ENCODE measurements at places on chromosomes 16 and 17. TPM values are rescaled to one million over a fixed set of nuclear protein-coding genes. Genes with fewer than 3 reads are reported as not detected.

DNA sequence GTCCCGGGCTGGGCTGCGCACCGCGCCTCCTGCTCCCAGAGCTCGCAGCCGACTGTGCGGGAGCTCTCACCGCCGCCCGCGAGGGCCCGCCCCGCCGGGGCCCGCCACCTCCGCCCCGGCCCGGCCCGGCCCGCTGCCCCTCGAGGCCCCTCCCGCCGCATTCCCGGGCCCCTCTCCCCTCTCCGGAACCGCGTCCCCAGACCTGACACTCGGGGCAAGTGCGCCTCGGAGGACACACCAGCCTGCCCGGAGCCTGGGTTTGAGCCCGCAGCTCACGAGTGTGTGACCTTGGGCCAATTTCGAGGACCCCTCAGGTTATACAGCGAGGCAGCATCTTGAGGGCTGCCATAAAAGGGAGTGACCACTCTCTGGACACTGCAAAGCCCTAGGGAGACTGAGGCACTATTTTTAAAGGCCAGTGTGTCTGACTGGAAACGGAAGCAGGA lies 2.0 kb upstream of the GRIN2C start:
- no peak for DNase-seq

- no peak for DNase-seq
These were observed 46.3 kb upstream of the DHX40 start for GRCh38 chr17:59519132-59519531.

The NUDT7 gene
- 1.2 TPM for total RNA-seq

DNA sequence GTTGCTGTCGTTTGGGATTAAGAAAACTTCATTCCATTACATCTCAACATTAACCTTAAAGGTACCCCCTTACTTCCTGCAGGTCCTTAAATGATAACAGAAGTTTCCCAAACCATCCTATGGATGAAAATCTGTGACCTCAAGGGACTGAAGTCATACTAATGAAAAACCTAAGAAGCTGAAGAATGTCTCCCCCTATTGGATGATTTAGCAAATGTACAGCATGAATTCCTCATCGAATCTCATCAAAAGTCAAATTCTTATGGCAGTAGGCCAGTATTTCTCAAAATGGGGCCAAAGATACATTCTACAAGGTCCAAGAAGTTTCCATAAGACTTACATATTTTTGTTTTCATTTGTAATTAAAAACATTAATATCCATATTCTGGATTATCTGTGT lies 13.5 kb downstream of the SCO1 start:
- peak; percentile 11 for DNase-seq

The PRR11 gene
- total RNA-seq: 20.9 TPM

The KRTAP3-2 gene
- total RNA-seq: 31.1 TPM

DNA sequence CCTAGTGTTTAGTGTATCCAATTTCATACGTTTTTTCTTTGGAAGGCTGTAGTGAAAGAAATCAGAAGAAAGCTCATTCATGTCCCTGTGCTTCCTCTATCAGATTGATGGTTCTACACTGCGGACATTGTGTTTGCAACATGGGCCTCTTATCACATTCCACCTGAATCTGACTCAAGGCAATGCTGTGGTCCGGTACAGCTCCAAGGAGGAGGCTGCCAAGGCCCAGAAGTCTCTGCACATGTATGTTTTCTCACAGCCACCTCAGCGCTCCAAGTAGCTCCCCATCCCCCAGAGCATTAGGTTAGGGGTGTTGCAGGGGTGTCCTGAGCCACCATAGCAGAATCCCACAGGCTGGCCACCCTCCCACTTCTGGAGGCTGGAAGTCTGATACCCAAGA lies 25.2 kb downstream of the TMC6 start:
- no peak for DNase-seq

The HEATR9 gene
- not detected for total RNA-seq

GRCh38 chr17:79028496-79029326 lies 4.7 kb downstream of the C1QTNF1 start:
- DNase-seq: no peak

GRCh38 chr16:69193855-69194254 lies 6.9 kb downstream of the SNTB2 start:
- DNase-seq: no peak

The ZP2 gene
- not detected for total RNA-seq

The RNF222 gene
- total RNA-seq: not detected

DNA sequence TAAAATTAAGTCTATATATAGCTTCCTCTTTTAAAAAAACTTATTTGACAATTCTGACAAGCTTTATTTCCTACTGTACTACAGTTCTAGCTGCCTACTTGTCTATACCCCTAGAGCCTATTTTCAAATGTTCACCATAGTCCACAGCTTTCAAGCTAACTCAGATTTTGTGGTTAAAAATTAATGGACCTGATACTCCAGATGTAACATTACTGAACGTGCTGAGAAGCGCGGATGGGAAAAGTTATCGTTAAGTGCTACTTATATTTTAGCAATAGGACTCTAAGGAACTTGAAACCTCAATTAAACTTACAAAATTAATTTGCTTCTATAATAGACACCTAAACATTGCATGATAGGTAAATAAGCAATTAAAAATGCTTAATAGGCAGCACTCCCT lies 31.2 kb downstream of the GNA13 start:
- DNase-seq: no peak

The DUS1L gene
- total RNA-seq: 83.3 TPM

All from umbilical cord (tissue), 2 donors.